Naive thymus-derived CD4-positive, alpha-beta T cell (primary cell): ENCODE measurements at places on chromosomes 2 and 18. TPM values are rescaled to one million over a fixed set of nuclear protein-coding genes. Genes with fewer than 3 reads are reported as not detected.
A peak's percentile ranks its signal among the peaks of the same experiment; 100 is the strongest.

GRCh38 chr2:168375195-168375798 is 80.8 kb upstream of the CERS6 start:
- no peak for DNase-seq
- no peak overlapping the region for H3K27ac ChIP-seq
- no peaks in the 10 kb centered on the region for H3K36me3 ChIP-seq
- H3K4me1 ChIP-seq, result peaks cover 10% of the 10 kb centered on the region

GRCh38 chr2:27264753-27265535 is 2.1 kb upstream of the SLC30A3 start:
- peaks cover 6% of the 10 kb centered on the region for H3K27me3 ChIP-seq
- H3K4me3 ChIP-seq, result peak overlapping the region; percentile 59
- H3K36me3 ChIP-seq, result no peaks in the 10 kb centered on the region
- H3K4me1 ChIP-seq, result peaks cover 23% of the 10 kb centered on the region

GRCh38 chr2:26581991-26582842 is 58.9 kb downstream of the CIB4 start:
- DNase-seq, result no peak
- no peaks in the 10 kb centered on the region for H3K36me3 ChIP-seq
- H3K27ac ChIP-seq, result no peak overlapping the region
- H3K4me3 ChIP-seq, result no peak overlapping the region
- H3K4me1 ChIP-seq, result no peaks in the 10 kb centered on the region
- H3K27me3 ChIP-seq, result peaks cover 5% of the 10 kb centered on the region

DNA sequence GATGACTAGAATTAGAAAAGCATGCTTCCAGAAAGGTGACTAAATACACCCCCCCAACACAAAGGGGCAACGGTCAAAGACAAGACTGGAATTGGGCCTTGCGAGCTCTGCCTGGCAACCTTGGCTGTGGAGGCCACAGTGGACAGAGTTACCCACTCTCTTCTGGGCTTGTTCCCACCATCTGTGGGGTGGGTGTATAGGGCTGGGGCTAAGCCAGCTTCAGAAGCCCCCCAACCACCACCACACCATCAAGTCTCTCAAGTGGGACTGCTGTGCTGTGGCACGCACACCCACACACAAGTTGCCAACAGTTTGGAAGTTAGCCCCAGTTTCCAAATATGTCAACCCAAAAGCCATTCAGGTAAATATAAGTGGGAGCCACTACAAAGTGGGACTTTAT is 7.8 kb downstream of the NFE2L2 start:
- no peak overlapping the region for H3K4me3 ChIP-seq
- H3K36me3 ChIP-seq, result no peaks in the 10 kb centered on the region
- no peaks in the 10 kb centered on the region for H3K27me3 ChIP-seq

GRCh38 chr18:13199169-13199568 is 19.4 kb upstream of the LDLRAD4 start:
- H3K4me3 ChIP-seq, result no peak overlapping the region
- no peak for DNase-seq
- no peaks in the 10 kb centered on the region for H3K36me3 ChIP-seq
- no peaks in the 10 kb centered on the region for H3K27me3 ChIP-seq
- no peaks in the 10 kb centered on the region for H3K4me1 ChIP-seq
- H3K27ac ChIP-seq, result no peak overlapping the region

DNA sequence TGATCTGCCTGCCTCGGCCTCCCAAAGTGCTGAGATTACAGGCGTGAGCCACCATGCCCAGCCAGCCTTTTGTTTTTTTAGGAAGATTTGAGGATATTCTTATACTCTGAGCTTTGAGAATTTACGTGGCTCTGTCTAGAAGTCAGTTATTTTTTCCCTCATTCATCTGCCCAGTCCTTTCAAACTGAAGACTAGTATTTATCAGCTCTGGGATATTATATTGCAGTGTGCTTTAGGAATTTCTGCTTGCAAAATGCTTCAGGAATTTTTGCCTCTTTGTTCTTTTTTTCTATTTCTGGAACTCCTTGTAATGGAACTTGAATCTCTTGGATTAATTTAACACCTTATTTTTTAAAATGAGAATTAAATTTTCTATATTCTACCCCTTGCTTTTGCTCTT is 22.6 kb downstream of the ACSL3 start:
- no peak for DNase-seq
- H3K4me3 ChIP-seq, result no peak overlapping the region
- H3K27ac ChIP-seq, result no peak overlapping the region
- H3K27me3 ChIP-seq, result no peaks in the 10 kb centered on the region

DNA sequence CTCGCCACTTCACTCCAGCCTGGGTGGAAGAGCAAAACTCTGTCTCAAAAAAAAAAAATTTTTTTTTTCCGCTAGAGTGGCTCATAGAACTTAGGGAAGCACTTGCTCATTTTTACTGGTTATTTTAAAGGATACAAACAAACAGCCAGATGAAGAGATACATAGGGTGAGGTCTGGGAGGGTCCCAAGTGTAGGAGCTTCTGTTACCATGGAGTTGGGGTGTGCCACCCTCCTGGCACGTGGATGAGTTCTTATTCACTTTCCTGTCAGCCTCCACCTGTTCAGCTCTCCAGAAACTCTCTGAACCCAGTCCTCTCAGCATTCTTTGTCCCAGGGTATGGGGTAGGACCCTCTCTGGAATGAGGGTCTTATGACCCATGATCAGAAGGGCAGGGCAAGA is 4.9 kb upstream of the MAT2A start:
- no peak for DNase-seq
- H3K4me3 ChIP-seq, result no peak overlapping the region
- H3K27me3 ChIP-seq, result no peaks in the 10 kb centered on the region
- no peaks in the 10 kb centered on the region for H3K36me3 ChIP-seq
- H3K27ac ChIP-seq, result no peak overlapping the region

DNA sequence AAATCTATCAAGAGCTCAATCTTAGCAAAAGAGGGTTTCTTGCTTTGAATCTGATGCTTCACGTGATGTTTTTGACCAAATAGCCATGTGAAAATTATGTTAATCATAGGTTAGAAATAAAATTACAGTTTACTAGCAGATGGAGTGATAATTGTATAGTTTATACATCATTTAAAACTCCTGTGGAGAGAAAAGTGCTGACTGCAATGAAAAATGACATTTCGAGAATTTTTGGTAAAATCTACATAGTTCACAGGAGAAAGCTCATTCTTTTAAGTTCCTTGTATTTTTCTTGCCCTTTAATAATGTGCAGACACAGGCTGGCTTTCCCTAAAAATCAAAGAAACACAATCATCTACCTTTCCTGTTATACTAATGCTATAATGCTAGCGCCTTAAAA is 33.2 kb downstream of the RBKS start:
- no peak overlapping the region for H3K4me3 ChIP-seq
- no peaks in the 10 kb centered on the region for H3K27me3 ChIP-seq
- no peak for DNase-seq
- no peaks in the 10 kb centered on the region for H3K36me3 ChIP-seq

- no peaks in the 10 kb centered on the region for H3K36me3 ChIP-seq
- H3K27ac ChIP-seq, result no peak overlapping the region
- no peak for DNase-seq
- H3K27me3 ChIP-seq, result no peaks in the 10 kb centered on the region
- H3K4me3 ChIP-seq, result no peak overlapping the region
Observed at GRCh38 chr2:235605312-235606003, 111.6 kb downstream of the AGAP1 start.

GRCh38 chr2:128364441-128364911 is 45.8 kb upstream of the HS6ST1 start:
- no peak for DNase-seq
- H3K4me3 ChIP-seq, result no peak overlapping the region
- H3K27me3 ChIP-seq, result no peaks in the 10 kb centered on the region
- no peaks in the 10 kb centered on the region for H3K4me1 ChIP-seq

GRCh38 chr2:61700464-61700863 is 153.4 kb downstream of the FAM161A start:
- H3K4me3 ChIP-seq, result no peak overlapping the region
- DNase-seq, result no peak
- no peaks in the 10 kb centered on the region for H3K4me1 ChIP-seq
- H3K27me3 ChIP-seq, result no peaks in the 10 kb centered on the region
- no peak overlapping the region for H3K27ac ChIP-seq

- H3K4me1 ChIP-seq, result no peaks in the 10 kb centered on the region
- no peaks in the 10 kb centered on the region for H3K36me3 ChIP-seq
- DNase-seq, result no peak
- no peak overlapping the region for H3K4me3 ChIP-seq
Observed at GRCh38 chr2:70796262-70796661, 5.8 kb upstream of the FIGLA start.

- no peak for DNase-seq
- H3K27ac ChIP-seq, result no peak overlapping the region
- no peaks in the 10 kb centered on the region for H3K27me3 ChIP-seq
- no peak overlapping the region for H3K4me3 ChIP-seq
- no peaks in the 10 kb centered on the region for H3K4me1 ChIP-seq
Observed at GRCh38 chr2:105082107-105082506, 44.2 kb downstream of the MRPS9 start.

DNA sequence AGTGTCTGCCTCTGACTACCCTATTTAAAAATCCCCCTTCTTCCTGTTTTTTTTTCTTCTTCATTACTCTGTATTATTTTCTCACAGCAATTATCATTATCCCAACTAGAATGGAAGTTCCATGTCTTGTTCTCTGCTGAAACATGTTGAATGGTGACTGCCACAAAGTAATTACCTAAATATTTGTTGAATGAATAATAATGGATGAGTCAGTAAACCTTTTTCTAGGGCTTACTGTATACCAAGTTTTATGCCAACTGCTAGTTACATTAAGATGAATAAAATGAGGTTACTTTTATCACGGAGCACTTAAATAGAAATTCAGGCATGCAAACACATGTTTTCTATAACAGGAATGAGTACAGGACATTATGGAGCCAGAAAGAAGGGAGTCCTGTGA is 490.6 kb downstream of the THSD7B start:
- no peaks in the 10 kb centered on the region for H3K27me3 ChIP-seq
- no peak overlapping the region for H3K27ac ChIP-seq
- H3K36me3 ChIP-seq, result no peaks in the 10 kb centered on the region
- H3K4me1 ChIP-seq, result no peaks in the 10 kb centered on the region
- no peak overlapping the region for H3K4me3 ChIP-seq

DNA sequence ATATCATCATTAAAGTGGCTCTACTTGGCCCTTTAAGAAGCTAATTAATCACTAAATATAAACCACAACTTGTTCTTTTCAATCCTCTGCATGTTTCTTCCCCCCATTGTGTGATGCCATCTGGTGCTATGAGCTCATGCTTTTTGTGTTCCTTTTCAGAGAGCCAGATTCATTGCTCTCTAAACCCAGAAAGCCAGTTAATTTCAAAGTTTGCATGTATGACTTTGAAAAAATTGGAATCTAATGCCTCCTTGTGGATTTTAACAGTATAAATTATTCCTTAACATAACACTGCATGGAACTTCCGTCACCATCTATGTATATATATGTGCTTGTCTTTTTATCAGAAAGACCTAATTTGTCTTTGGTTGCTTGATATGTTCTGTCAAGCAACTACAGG is 31.1 kb downstream of the TMEM178A start:
- H3K4me3 ChIP-seq, result no peak overlapping the region
- H3K36me3 ChIP-seq, result no peaks in the 10 kb centered on the region
- no peaks in the 10 kb centered on the region for H3K4me1 ChIP-seq

GRCh38 chr2:187475499-187476248 is 27.6 kb upstream of the CALCRL start:
- H3K4me3 ChIP-seq, result no peak overlapping the region
- no peak for DNase-seq
- H3K4me1 ChIP-seq, result no peaks in the 10 kb centered on the region
- no peaks in the 10 kb centered on the region for H3K36me3 ChIP-seq
- H3K27me3 ChIP-seq, result no peaks in the 10 kb centered on the region
- H3K27ac ChIP-seq, result no peak overlapping the region

GRCh38 chr2:96153991-96154431 is 8.8 kb upstream of the DUSP2 start:
- H3K27ac ChIP-seq, result no peak overlapping the region
- no peak for DNase-seq
- peaks cover 42% of the 10 kb centered on the region for H3K4me1 ChIP-seq
- no peak overlapping the region for H3K4me3 ChIP-seq

DNA sequence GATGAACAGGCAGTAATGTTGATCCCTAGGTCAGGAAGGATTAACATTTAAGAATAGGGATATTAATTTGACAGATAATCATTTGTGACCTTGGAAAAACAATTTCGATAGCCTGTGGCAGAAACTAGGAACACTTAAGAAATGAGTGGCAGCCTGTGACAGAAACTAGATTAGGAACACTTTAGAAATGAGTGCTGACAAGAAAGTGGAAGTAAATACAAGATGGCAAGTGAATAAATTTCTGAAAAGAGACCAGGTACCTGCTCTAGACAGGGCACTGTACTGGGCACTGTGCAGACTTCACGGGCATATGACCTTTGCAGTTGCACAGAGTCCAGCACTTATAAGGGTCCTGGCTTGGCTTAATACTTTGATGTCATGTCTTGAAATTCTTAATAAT is 5.5 kb upstream of the HNRNPA3 start:
- H3K4me3 ChIP-seq, result no peak overlapping the region
- H3K36me3 ChIP-seq, result no peaks in the 10 kb centered on the region
- no peak for DNase-seq
- no peak overlapping the region for H3K27ac ChIP-seq
- H3K27me3 ChIP-seq, result no peaks in the 10 kb centered on the region
- H3K4me1 ChIP-seq, result peaks cover 16% of the 10 kb centered on the region

- H3K36me3 ChIP-seq, result no peaks in the 10 kb centered on the region
- H3K27ac ChIP-seq, result no peak overlapping the region
- no peak for DNase-seq
- H3K4me3 ChIP-seq, result no peak overlapping the region
- no peaks in the 10 kb centered on the region for H3K27me3 ChIP-seq
Observed at GRCh38 chr2:85674417-85674816, 6.4 kb upstream of the SFTPB start.

DNA sequence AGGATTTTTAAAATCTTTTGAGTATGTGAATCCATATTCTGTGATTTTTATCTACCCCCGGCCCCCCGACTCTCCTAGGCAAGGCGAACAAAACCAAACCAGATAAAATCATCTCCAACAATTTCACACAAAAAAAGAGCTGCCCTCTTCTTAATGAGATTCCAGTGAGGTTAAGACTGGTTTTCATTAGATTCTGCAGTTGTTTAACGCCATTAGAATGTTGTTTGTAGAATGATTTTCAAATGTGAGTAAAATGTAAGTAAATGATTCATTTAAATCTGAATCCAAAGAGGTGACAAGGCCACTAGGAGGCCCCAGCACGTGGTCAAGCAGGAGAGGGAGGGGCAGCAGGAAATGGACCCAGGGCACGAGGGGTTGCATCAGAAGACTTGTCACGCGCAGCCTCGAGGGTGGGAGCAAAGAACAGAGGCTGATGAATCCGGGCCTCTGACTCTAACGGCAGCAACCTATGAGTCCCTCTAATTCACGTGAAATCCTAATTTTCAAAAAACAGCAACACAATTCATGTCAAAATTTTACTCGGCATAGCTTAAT is 24.3 kb upstream of the KLHL29 start:
- H3K36me3 ChIP-seq, result no peaks in the 10 kb centered on the region
- DNase-seq, result no peak
- H3K4me3 ChIP-seq, result no peak overlapping the region
- no peaks in the 10 kb centered on the region for H3K27me3 ChIP-seq

- no peaks in the 10 kb centered on the region for H3K36me3 ChIP-seq
- DNase-seq, result no peak
- no peaks in the 10 kb centered on the region for H3K4me1 ChIP-seq
- no peak overlapping the region for H3K4me3 ChIP-seq
- H3K27me3 ChIP-seq, result no peaks in the 10 kb centered on the region
Observed at GRCh38 chr2:212484563-212485080, 54.0 kb downstream of the ERBB4 start.

Gene ZFP36L2
- polyA plus RNA-seq, result 252 TPM

Gene SERPINB11
- not detected for polyA plus RNA-seq

Gene MRPL44
- polyA plus RNA-seq, result 36.2 TPM

Gene ZNF521
- not detected for polyA plus RNA-seq

Gene HNMT
- not detected for polyA plus RNA-seq

Gene DARS1
- polyA plus RNA-seq, result 102 TPM

Gene MFSD6
- polyA plus RNA-seq, result 16.5 TPM

Gene ANKRD30BL
- not detected for polyA plus RNA-seq

Gene CLHC1
- 1.0 TPM for polyA plus RNA-seq

Gene IL1F10
- polyA plus RNA-seq, result not detected

Gene PDCD1
- polyA plus RNA-seq, result 0.85 TPM

Gene MAP3K19
- polyA plus RNA-seq, result not detected

Gene AKAIN1
- not detected for polyA plus RNA-seq
